ENCODE measurements at places on chromosomes 6 and 20.

- DNase-seq, result no peak
These were observed 1262.3 kb downstream of the GRIK2 start for GRCh38 chr6:102655823-102656222.

DNA sequence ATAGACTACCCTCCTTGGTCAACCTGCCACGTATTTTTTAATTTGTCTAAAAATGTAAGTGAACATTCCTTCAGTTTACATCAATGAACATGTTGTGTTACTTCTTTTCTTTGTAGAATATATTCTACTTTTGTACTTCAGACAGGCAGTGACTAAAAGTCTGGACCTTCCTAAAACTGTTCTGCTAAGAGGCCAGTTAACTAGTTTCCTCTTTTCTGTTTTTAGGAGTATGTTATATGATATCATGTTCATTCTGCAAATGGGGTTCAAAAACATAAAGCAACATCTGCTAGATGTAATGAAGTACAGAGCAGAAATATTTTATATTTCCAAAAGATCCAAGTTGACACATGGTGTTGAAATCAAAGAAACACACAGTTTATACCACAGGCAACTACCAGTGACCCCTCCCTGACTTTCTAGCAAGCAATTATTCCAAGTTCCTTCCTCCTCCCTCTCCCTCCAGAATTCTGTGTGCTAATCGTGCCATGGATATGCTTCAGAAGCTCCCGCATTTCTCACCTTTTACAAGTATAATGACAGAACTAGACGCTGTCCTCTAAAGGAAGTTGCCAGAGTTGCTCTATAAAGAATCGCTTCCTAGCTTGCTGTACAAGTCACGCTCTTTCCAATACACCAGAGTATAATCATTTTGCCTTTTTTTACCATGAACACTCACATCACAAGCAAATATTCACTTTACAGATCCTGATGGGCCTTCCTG, 64.7 kb downstream of the ARHGAP18 start:
- DNase-seq, result no peak

DNA sequence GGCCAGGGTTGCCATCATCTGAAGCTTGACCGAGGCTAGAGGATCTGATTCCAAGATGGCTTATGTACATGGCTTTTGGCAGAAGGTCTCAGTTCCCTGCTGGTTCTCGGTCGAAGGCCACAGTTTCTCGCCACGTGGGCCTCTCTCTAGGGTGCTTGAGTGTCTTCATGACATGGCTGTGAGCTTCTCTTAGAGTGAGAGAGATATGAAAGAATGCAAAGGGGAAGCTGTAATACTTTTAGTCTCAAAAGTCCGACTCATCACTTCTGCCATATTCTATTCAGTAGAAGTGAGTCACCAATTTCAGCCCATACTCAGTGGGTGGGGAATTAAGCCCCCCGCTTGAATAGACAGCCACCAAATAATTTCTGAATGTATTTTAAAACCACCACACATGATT, 94.2 kb downstream of the UTRN start:
- DNase-seq, result no peak

GRCh38 chr6:162005372-162005771, 722.2 kb downstream of the PRKN start:
- DNase-seq, result no peak

GRCh38 chr6:39693206-39693605, 32.0 kb downstream of the KIF6 start:
- no peak for DNase-seq

DNA sequence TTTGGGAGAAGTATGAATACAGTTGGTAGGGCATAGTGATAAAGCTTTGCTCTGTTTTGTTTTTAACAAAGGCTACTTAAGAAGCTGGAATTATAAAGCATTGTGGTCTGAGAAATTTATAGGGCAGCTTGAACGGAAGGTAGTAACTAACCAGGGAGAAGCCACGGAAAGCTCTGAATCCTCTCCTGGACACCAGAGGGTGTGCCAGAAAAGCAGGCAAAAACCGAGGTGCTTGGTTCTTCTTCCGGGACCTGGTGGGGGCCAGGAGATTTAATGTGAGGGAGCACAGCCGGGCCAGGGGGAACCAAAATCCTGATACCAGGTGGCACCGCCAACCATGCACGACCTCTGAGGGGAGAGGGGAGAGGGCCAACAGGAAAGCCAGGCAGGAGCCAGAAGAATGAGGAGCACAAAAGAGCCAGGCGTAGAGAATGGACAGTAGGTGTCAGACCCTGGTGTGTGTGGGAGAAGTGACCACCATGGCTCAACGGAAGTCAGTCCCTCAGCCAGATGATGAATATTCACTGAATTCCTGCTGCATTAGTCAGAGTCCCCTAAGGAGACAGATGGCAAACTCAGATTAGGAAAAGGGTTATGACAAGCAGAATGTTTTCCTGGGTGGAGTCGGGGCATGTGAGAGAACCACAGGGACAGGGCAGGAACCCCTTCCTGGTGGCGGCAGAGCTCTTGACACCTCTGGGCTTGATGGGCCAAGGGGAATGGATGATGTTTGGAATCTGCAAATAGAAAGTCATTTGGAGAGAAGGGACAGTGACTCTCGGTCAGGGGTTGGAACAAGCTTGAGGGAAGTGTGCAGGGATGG, 262.3 kb downstream of the ZNF217 start:
- no peak for DNase-seq

- DNase-seq, result no peak
These were observed 132.7 kb upstream of the MAP3K7 start for GRCh38 chr6:90719321-90720195.

- DNase-seq, result peak; percentile 77
These were observed 74.7 kb upstream of the MAFB start for GRCh38 chr20:40763646-40764295.

DNA sequence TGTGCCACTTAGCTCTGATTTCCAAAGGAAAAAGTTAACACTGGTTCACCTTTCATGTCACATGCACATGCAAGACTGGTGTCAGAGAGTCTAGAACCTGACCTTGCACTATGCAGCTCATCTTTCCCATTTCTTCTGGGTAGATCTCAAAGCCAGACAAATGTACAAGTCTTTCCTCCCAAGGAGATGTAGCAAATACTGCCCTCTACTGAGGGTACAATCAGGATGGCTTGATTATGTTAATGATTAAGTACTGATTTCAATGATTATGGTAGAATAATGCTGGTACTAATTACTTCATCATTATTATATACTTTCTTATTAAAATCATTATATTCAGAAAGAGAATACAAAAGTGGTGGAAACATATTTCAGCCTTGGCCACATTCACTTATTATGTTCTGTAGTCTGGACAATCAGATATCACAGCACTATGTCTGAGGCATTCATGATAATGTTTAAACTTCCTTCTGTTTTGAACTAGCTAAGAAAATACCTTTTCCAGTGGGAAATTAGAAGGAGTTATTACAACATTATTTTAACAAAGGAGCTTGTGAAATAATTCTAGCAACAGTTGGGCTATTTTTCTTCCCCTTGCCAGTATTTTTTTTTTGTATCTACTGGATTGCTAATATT, 68.5 kb upstream of the FOXO3 start:
- no peak for DNase-seq

GRCh38 chr20:37299718-37300528, 10.5 kb downstream of the MANBAL start:
- DNase-seq, result no peak

- no peak for DNase-seq
These were observed 23.9 kb upstream of the SPTLC3 start for GRCh38 chr20:12984863-12985262.

GRCh38 chr20:23091721-23092383, 5.7 kb upstream of the CD93 start:
- DNase-seq, result no peak

DNA sequence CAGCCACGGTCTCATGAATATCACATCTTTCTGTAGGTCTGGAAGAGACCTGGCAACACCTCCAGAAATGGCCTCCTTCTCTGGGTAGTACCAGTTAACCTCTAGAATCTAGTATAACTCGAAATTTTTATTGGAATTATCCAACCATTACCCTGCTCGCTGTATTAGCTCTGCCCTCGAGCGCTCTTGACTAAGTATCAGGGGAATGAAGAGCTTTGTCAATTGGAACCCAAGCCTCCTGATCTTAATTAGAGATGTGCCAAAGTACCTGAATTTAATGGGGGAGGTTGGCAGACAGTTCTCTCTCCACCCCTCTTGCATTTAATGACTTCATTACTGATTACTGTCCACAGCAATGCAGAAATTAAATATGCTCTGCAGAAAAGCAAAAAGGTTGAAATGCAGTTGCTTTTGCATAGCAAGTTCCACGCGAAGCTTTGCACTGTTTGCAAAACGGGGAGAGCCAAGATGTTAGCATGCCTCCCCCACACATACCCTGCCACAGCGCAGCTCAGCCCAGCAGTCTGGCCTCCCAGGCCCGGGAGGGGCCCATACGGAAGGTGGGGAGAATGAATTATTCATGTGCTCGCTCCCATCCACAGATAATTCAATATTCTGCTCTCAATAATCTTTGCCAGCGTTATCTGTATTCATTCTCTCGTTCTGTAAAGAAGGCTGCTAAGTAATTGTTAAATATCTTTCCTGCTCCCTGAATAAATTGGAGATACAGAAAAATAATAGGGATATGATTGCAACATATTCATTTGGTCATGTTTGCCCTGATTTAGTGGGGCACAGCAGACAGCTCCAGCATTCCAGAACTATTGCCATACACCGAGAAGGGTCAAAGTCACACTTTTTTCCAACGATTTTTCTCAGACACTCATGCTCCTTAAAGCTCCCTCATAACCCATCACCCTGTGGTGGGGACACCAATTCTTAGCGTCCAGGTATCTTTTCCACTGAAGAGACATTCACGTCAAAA, 305.8 kb downstream of the CDH26 start:
- no peak for DNase-seq

DNA sequence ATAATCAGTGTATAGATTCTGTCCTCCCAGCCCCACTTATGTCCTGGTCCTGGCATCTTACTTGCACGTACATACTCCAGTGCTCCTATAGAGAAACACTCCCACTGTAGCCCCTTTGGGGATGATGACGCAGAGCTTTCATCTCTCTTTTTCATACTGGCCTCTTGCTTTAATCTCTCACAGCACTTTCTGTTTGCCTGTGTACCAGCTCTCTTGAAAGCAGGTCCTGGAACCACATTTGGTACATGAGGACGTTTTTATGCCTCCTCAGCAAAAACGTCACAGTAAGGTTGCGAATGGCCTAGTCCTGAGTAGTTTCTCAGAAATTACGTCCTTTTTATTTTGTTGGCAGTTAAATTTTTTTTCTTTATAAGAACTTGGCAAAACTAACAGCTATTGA, 10.8 kb downstream of the L3MBTL3 start:
- DNase-seq, result no peak

DNA sequence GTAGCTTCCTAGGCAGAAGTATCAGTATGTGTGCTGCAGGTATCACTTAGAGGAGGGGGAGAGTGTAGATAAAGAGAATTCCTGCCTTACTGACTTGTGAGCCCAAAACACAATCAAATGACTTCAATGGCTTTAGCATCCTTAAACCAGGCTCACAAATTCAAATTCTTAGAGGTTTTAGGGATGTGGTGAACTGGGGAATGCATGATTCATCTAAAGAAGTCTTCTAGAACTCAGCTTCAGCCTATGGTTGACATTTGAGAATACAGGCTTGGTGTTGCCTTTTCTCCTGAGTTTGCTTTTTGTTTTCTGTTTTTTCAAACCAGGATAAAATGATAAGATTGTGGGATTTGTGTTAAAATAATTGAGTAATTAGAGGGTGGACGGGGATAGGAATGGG, 14.4 kb downstream of the SNRPC start:
- no peak for DNase-seq

- DNase-seq, result no peak
These were observed 220.0 kb downstream of the ANKRD60 start for GRCh38 chr20:58008413-58008812.

- DNase-seq, result peak; percentile 84
These were observed at the start of gene RNF114 for GRCh38 chr20:49936153-49937026. Gene RNF114, plus strand, starts transcription at chr20:49936397. Its CDS starts 16 bp downstream, at chr20:49936413.

All from hypothalamus (tissue), 51 donors.